ENCODE measurements at places on chromosomes 2 and 18.
A peak's percentile ranks its signal among the peaks of the same experiment; 100 is the strongest.

- DNase-seq = no peak
These were observed 175.4 kb downstream of the SMAD2 start for GRCh38 chr18:47755102-47755456.

- no peak for DNase-seq
These were observed 26.0 kb downstream of the COL3A1 start for GRCh38 chr2:189000221-189000620.

GRCh38 chr2:160427629-160428404 lies 65.8 kb downstream of the RBMS1 start:
- peak; percentile 69 for DNase-seq

- no peak for DNase-seq
These were observed 271.1 kb upstream of the RAB6C start for GRCh38 chr2:129708221-129708967.

DNA sequence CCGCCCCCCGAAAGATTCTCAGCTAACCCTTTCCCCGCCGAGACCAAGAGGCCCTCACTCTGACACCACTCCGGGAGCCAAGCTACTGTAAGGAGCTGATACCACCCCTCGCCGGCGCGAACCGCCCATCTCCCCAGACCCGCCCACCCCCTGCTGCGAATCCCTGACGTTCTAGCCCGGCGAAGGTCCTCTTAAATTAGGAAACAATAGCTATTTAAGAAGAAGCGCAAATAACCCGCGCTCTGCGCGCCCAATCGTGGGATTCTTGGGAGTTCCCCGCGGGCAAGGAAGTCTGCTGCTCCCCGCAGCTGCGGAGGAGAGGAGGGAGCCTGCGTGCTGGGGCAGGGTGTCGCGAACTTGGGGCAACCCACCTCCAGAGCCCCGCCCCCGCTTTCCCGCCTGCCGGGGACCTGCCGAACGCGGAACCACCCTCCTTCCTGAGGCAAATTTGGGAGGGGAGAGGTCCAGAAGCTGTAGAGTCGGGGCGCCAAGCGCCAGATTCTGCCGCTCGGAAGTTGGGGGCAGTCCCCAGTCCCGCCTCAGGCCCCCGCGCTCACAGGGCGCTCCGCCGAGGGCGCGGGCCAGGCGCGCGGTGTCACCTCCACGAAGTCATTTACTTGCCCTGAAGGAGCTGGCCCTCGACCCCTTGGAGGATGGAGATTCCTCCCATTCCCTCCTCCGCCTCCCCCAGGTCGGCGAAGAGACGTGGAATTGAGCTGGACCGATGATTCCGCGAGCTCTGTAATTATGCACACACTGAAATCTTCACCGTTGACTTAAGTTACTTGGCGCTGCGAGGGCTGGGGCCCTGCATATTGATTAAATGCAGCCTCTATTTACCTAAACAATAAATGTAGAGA lies 8.4 kb upstream of the SP9 start:
- peak; percentile 41 for DNase-seq

DNA sequence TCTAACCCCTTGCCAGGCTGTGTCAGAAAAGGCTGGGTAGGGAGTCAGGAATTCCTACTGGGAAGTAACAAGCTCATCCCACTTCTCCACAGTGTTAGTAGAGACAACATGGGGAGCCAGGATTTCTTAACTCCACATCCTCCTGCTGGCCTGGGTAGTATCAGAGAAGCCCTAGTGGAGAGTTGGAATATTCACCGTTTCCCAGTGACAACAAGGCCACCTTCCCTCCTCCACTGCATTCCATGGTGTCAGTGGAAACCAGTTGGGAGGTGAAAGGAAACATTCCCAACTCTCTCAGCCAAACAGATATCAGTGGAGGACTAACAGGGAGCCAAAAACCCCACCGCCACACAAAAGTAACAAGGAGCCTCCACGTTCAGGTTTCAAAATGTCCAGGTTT lies 41.2 kb downstream of the SRD5A2 start:
- DNase-seq = no peak

DNA sequence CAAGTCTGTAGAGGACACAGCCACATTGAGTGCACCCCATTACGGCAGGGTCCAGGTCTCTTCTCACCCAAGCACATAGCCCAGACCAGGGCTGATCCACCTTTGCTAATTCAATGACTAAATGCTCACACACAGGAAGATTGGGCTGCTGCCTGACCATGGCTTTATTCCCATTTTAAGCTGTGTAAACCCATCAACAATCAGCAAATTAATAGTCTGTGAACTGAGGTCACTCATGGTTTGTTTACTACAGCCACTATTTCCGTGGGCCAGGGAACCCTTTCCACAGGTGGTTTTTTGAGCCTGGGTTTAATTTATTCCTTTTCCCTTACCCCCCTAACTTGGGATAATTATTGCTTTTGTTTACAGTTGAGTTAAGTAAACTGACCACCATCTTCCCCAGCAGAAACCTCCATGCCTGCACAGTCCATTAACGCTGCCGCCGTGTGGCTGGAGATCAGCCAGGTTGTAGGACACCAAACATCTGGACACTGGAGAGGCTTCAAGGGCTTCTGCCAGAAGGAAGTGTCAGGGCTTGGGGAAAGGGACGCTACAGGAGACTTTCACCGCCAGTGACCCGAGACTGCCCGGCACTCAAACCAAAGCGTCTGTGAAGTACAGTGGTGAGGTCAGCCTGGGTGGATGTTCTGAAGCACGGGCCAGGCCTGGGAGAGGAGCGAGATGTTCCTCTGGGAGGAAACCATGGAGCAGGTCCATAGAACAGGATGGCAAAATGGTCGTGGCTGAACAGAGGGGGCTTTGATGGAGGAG lies 282.9 kb downstream of the DYSF start:
- no peak for DNase-seq

DNA sequence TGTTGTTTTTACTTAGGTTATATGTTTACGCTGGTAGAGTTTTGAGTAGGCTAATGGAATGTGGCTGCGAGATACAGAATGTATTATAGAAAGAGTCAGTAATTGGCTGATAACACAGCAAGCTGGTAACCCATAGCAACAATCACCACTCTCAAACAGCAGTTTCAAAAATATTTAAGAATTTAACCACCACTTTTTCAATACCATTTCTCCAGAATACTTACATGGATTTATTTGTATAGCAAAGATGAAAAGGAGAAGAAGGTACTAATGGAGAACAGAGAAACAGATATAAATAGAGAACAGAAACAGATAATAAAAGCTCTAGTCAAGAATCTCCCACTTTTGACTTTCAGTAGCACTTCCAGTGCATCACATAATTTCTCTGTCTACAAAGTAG lies 188.3 kb upstream of the SLC39A10 start:
- no peak for DNase-seq

DNA sequence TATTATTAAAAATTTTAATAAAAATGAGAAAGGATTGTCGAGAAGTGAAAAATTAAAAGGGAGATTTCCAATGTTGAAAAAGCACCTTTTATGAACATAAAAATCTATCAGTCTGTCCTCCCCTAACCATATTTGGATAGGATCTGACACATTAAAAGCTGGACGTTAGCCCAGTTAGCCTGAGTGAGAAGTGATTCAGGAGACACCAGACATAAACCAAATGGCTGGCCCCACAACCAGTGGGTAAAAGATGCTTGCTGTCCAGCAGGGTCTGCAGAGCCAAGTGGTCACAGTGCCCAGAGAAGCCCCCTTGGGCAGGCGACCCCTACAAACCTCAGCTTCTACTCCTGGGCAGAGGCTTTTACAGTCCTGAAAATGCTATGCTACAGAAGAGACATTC lies 253.8 kb upstream of the LYPD1 start:
- DNase-seq = no peak
